Activated CD8-positive, alpha-beta memory T cell treated with anti-CD3 and anti-CD28 coated beads for 1 hour (primary cell): ENCODE measurements at places on chromosomes 2 and 18.

DNA sequence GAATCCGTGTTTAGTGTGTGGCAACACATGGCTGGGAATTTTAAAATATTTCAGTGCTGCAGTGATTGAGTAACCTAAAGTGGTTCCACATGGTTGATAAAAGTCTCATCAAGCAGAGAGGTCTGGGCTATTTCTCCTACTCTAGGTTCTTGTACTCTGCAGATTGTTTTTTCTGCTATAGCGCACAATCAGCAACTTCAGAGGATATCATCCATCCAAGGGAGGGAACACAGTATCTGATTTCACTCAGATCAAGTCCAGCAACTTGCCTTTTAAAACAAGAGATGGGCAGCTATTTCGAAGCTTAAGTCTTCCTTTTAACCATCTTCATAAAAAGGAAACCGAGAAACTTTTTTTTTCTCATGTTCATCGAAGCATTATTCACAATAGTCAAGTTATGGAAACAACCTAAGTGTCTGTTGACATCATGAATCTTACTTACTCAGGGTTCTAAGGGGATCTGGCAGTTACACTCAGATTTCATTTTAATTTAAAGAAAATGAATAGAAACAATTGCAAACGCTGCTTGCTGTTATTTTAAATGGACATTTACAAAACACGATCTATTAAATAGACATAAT, 172.7 kb upstream of the TRIB2 start:
- no peak for DNase-seq

GRCh38 chr2:232490221-232491138, 2.8 kb upstream of the ECEL1 start:
- DNase-seq: no peak

GRCh38 chr2:158931572-158931971, 36.9 kb upstream of the TANC1 start:
- DNase-seq: no peak

DNA sequence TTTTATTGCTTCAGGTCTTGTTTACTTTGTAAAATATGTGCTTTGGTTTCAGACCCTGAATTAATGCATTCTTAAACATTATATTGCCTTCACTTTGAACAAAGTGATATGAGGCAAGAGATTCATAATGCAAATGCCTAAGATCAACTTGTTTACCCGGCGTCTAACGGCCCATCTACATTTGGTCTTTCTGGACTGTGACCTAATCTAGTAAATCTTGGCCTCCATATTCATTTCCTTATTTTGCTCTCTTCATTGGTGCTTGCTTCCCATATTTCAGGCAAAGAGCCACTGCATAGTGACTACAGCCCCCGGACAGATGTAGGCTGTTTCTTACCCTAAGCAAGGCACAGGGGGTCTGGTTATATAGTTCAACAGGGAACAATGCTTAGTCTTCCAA, 53.0 kb upstream of the SLC39A10 start:
- DNase-seq: no peak

- no peak for DNase-seq
These were observed 147.6 kb downstream of the CLIP4 start for GRCh38 chr2:29262681-29263260.

GRCh38 chr2:26970244-26970927, at the start of gene MAPRE3:
Gene MAPRE3, plus strand, starts transcription at chr2:26970637. Its CDS starts 51,582 bp downstream, at chr2:27022219.
- DNase-seq: peak; percentile 80

DNA sequence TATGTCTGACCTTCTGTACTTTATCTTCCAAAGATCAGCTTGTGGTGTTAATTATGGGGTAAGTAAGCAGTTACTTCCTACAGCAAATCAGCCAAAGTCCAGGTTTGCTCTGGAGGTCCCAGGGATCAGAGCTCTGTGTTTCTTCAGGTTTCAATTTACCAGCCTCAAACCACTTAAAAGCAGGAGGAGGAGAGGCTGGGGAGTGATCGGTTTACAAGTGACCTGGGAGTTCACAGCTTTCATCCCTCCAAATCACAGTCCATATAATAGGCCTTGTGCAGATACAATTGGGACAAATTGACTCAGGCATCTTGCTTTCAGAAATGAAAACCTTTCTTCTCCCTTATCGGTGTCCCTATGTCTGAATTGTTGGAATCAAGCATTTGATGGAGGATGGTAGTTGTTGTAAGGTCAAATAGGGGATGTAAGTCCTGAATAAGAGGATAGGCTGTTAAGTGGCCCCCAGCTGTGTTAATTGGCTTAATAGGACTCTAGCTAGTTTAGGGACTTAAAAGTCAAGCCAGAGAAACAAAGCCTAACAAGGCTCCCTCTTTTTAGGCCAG, 188.0 kb upstream of the NT5C1B start:
- no peak for DNase-seq

DNA sequence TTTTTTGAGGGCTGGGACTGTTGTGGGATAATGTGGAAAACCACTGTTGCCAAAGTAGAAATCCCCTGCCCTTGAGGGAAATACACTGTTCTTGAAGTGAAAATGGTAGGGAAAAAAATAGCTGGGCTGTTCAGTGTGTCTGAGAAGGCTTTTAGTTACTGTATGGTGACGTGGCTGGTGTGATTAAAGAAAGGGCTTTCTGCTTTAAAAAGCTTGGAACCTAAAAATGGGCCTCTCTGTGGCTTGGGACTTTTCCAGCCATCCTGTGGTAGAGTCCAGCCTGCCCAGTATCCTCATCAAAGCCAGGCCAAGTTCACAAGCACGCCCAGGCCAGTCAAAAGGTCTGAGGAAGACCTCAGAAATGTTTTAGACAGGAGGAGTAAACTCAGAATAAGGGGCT, 6.8 kb downstream of the MGAT5 start:
- DNase-seq: no peak

- DNase-seq: no peak
These were observed 319.8 kb upstream of the FIGN start for GRCh38 chr2:164055623-164056022.

- no peak for DNase-seq
These were observed 40.1 kb downstream of the GPD2 start for GRCh38 chr2:156476021-156476849.

GRCh38 chr2:57453945-57454344, 592.7 kb upstream of the VRK2 start:
- no peak for DNase-seq

- DNase-seq: no peak
These were observed 83.7 kb downstream of the SP3 start for GRCh38 chr2:173881461-173881860.

DNA sequence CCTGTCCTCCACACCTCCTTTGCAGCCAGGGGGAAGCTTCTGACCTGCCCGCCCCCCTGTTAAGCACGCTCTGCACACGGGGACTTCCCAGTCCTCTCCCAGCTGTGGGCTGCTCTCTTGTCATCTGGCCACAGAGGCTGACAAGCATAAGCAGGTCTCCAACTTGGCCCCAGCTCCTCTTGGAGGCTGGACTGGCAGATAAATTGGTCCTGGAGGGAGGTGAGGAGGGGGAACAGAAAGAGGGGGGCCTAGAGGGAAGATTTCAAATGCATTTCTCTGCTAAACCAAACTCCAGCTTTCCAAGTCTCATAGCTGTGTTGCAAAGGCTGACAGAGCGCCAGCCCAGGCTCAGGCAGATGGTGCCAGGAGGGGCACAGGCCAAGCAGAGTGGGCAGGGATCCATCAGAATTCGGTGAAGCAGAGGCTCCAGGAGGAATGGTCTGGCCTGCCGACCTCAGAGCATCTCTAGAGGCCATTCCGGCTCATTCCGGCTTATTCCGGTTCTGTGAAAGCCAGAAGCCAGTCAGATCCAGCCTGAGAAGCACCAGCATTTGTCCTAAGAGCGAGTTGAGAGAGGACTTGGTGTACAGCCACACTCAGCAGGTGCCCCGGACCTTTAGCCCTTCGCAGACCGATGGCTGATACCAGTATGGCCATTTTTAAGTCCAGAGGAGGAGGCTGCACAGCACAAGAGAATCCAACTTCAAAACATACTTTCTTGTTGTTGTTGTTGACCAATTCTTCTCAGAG, 508.9 kb upstream of the MYT1L start:
- no peak for DNase-seq

GRCh38 chr2:220277445-220277975, 650.1 kb downstream of the SLC4A3 start:
- DNase-seq: no peak

- no peak for DNase-seq
These were observed 107.9 kb downstream of the PRKCE start for GRCh38 chr2:45759310-45759851.

DNA sequence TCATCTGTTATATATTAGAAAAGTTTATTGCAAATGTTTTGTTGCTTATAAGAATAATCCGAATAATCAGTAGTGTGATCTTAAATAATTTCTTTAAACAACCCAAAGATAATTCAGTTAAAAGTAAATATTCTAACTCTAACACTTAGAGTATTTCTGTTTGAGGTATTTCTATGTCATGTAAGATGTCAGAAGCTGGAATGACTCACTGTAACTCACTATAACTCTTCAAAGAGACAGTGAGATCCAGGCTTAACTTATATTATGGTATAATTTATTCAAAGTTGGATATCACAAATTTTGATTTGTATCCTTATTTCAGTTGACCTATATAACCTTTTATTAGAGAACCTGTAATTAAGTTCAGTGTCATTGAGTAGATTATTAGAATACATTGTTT, 6.9 kb downstream of the MBD5 start:
- no peak for DNase-seq

GRCh38 chr2:201185863-201186262, 2.9 kb downstream of the CASP10 start:
- no peak for DNase-seq

- no peak for DNase-seq
These were observed 4.7 kb downstream of the SP5 start for GRCh38 chr2:170719810-170720209.

DNA sequence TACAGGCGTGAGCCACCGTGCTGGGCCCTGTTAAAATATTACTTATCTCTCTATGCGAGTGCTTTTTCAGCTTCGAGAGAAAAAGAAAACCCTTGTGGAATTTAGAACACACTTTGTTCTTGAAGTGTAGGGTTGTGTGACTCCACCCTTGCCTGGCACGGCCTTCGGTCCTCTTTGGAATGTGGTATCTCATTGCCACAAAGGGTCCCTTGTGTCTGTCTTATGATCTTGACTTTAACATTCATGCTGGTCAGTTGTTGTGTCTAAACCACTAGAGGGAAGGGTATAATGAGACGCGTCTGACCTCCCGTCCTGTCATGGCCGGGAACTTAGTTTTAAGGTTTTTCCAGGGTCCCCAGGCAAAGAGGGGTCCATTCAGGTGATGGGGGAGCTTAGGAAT, 246.4 kb downstream of the VAPA start:
- DNase-seq: no peak

GRCh38 chr2:152421521-152422370, 86.8 kb downstream of the FMNL2 start:
- DNase-seq: no peak

DNA sequence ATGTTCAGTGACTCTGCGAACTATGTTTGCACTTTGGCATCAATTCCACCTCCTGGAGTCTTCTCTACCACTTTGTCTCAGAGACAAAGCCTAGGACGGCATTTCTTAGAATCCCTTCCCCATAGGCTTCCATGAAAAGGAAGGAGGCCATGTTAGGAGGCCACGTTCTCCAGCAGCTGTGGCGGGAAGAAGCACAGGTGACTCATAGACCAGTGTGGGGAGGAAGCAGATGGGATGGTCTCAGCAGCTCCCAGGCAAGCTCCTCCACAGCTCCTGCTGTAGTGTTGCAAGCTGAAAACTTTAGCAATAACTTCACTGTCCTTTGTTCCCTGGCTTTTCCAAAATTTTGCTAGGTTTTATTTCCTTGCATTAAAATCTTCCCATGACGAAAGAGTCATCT, 781.3 kb upstream of the ID2 start:
- no peak for DNase-seq

GRCh38 chr2:13474538-13474937, 757.8 kb downstream of the TRIB2 start:
- no peak for DNase-seq

DNA sequence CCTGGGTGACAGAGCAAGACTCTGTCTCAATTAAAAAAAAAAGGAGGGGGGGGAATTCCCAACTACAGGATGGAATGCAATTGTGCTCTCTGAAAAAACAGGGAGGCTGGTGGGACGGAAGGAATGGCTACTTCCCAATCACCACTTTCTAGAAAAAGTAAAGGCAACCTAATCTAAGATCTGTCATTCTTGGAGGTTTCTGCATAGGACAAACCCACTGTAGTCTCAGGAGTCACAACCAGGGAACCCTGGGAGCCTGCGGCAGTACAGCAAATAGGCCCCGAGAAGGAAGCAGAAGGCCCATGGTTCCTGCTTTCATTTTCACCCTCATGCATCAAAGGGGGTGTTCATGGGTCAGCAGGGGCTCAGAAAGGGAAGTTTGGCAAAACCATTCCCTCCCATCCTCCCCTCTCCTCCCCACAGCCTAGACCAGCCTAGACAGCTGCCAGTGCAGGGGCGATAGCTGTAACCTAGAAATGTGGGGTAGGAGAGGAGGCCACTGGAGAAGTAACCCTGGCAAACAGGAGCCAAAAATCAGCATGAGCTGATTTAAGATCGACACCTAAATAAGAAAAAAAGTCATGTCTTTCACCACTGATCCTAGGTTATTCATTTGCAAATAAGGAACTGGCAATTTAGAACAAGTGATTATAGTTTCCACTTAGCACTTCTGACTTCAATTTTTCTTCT, 48.0 kb downstream of the TRABD2A start:
- DNase-seq: no peak

DNA sequence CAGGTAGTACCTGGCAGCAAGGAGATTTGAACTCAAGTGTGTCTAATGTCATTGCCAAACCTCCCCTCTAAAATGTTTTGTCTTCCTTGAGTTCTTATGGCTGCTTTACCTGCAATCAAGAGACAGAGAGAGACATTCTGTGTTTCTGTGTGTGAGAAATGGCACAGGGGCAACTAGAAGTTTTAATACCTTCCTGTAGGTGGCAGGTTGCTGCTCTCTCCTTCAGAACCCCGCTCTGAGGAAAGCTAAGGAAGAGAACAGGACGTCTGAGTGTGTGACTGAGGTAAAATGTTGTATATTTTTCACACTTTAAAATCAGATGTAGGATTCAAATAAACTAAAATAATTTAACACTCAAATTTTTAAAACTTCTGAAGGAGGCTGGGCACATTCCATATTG, 19.2 kb downstream of the DTNA start:
- no peak for DNase-seq

DNA sequence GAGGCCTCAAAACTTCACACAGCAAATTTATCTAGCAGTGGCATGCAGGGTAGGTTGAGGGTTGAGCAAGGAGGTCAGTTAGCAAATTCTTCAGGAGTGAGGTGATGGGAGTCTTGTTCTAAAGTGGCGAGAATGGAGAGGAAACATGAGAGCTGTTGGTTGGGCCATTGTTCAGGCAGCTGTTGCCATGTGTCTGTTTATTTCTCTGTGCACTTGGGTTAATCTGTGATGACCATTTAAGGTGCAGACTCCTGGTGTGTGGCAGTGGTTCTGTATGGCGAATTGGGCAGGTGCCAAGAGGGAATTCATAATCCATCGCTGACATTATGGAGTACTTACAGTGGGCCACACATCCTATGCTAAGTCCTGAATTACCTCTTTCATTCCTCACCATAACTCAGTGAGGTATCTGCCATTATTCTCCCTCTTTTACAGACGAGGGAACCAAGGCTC, 30.4 kb downstream of the TMEM178A start:
- DNase-seq: no peak

DNA sequence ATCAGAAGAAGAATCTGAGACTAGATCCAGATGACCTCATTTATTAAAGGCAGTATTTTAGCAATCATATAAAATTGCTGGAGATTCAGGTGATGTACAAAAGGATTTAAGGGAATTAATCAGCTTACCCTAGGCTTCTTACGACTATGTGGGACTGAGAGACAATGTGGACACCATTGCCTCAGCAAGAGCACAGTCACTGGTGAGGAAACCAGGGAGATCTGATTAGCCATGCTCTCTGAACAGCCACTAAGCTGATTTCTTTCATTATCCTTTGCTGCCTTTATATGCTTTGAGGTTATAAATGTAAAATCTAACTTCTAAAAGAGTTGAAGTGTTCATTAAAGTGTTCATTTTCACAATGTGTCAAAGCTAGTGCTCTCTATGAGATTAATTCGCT, 22.7 kb upstream of the GULP1 start:
- DNase-seq: no peak
